Testis (tissue), 5 donors: ENCODE measurements at places on chromosomes 2 and 18. TPM values are rescaled to one million over a fixed set of nuclear protein-coding genes. Genes with fewer than 3 reads are reported as not detected.

KRTCAP3 gene
- polyA plus RNA-seq: 5.1 TPM

RASGRP3 gene
- 2.8 TPM for polyA plus RNA-seq

ABCG5 gene
- 0.16 TPM for polyA plus RNA-seq

PTPRN gene
- 1.7 TPM for polyA plus RNA-seq

RTKN gene
- 8.8 TPM for polyA plus RNA-seq

COL4A3 gene
- 3.7 TPM for polyA plus RNA-seq
